ENCODE measurements at places on chromosomes 6 and 20.

GRCh38 chr6:14476793-14477531, 359.4 kb downstream of the CD83 start:
- peak; percentile 96 for DNase-seq

GRCh38 chr6:85360794-85361642, 88.9 kb upstream of the NT5E start:
- no peak for DNase-seq

DNA sequence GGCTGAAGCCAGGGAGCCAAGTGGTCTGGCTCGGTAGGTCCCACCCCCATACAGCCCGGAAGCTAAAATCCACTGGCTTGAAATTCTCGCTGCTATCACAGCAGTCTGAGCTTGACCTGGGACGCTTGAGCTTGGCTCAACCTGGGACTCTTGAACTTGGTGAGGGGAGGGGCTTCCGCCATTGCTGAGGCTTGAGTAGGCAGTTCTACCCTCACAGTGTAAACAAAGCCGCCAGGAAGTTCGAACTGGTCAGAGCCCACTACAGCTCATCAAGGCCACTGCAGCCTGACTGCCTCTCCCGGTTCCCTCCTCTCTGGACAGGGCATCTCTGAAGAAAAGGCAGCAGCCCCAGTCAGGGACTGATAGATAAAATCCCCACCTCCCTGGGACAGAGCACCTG, 1337.7 kb downstream of the HACE1 start:
- DNase-seq, result no peak

GRCh38 chr20:25399037-25399430, 8.4 kb upstream of the ABHD12 start:
- DNase-seq, result peak; percentile 59

DNA sequence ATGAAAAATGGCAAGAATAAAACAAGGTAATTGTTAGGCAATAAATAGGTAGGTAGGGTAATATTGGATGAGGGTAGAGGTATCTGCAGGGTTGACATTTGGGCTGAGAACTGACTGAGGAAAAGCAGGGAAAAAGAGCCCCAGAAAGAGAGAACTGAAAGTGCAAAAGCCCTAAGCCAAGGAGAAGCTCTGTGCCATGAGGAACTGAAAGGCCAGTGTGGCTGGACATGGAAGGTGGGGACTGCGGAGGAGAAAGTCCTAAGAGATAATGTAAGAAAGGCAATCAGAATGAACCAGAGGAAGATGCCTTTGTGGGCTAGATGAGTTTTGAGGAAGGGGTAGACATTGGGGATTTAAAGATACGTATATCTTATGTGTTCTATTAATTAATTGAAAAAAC, 9.9 kb upstream of the HIVEP2 start:
- DNase-seq, result no peak

DNA sequence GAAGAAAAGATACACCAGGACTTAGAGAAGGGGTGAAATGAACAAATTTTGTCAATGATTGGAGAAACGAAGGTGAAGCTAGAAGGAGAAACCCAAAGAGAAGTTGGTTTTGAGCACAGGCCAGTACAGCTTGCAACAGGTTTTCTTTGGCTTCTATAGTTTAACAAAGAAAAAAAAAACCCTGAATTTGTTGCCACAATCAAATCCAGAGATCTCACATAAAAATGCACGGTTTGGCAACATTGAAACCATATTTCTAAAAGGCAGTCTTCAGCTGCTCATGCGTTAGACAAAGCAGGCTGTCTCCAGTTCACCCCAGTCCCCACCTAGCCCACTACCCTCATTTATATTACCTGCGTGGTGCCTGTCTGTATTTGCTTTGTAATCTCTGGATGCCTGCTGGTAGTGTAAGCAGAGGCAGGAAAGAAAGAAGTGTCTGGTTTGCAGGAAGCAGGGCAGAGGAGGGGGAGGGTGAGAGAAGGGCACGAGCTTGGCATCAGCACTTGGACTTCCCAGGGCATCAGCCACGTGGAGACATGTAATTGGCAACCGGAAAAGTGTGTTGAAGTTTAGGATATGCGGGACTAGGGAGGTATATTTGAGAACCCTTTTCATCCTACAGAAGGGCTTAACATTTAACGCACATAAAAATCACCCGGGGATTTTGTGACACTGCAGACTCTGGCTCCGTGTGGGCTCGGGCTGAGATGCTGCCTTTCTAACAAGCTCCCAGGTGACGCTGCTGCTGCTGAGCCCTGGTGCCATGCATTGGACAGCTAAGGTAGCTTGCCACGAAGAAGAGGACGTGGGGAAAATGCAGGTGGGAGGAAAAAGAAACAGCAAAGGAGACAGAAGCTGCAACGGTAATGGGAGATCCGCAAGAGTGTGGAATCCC, 14.4 kb downstream of the PFDN4 start:
- DNase-seq, result peak; percentile 40

DNA sequence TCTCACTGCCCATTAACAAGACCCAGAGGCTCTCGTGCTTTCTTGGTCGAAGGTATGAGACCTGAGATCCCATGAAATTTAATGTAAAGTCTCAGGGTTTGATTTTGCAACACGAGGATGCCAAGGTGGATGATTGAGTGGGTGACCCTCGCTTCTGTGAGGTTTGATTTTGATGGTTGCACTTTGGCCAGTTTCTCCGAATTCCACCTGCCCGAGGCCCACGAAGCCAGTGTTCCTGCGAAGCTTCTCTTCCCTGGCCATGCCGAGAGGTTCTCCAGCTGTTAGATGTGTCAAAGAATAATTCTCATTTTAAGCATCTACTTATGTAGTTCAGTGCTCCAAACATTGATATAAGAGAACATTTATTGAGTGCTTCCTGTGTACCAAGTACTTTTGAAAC, at the start of gene KIF25:
Gene KIF25, plus strand, starts transcription at position 30 of the 400 bp plus-strand sequence. CDS start 31,915 bp downstream, outside the sequence.
- DNase-seq, result no peak

GRCh38 chr6:2749969-2750600, 637 bp downstream of the MYLK4 start:
- DNase-seq, result peak; percentile 87

DNA sequence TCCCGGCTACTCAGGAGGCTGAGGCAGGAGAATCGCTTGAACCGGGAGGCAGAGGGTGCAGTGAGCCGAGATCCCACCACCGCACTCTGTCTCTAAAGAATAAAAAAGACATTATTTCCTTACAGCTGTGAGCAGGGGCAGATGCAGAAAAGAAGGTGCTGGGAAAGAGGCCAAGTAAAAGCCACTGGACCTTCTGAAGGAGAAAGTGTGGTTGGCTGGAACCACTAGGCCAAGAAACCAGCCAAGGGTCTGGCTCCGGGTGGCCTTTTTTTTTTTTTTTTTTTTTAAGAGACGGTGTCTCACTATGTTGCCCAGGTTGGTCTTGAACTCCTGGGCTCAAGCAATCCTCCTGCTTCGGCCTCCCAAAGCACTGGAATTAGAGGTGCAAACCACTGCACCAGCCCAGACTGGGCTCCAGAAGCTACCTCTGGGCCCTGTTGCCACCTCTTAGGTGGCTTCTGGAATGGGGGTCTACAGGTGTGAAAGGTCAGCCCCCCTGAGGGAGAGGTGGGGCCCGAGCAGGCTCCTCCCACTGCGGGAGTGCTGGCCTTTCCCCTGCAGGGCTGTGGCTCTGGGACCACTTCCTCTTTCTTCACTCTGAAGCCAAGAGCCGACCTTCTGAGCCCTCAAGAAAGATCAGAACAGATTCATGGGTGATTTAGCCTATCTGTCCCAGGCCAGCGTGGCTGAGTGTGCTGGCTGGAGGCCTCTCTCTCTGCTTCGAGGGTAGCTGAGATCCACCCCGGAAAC, at the start of gene FGD2:
Gene FGD2, plus strand, starts transcription at position 595 of the 750 bp plus-strand sequence. CDS start 163 bp downstream, outside the sequence.
- DNase-seq, result peak; percentile 85

- DNase-seq, result no peak
These were observed 13.4 kb upstream of the MYO6 start for GRCh38 chr6:75735491-75736186.

DNA sequence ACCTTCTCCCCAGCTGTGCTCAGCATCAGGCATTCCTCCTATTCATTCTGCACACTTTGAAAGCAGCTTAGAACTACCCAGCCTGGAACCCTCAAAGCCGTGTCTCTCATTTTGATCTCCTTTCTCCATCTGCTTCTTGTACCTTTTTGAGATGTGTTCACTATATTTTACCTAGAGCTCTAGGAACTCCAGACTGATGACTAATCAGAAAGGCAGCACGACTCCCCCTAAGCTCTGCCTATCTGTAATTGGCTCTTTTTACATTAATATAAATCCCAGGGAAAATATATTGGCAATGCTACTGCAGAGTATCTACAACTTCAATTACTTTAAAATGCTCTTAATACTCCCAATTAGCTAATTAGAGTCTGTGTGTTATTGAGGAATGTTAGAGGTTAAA, 671.5 kb downstream of the CBLN4 start:
- no peak for DNase-seq

DNA sequence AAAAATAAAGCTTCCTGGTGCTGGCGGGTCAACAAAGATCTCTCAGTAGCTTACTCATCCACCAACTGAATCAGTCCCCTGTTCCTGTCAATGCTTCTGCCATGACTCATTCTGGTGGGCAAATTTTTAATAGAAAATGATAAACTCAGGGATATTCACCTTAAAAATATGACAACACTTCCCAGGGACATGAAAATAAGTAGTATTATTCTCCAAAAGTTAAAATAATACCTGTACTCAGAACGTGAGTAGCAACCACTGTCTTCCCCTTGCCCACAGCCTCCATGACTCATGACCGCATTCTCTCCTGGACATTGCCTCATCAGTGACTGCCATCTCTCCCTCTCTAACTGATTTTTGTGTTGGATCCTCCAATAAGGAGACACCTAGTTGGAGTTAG, 552.3 kb downstream of the KIF16B start:
- DNase-seq, result no peak

GRCh38 chr20:53100476-53100911, 128.3 kb downstream of the TSHZ2 start:
- DNase-seq, result no peak

DNA sequence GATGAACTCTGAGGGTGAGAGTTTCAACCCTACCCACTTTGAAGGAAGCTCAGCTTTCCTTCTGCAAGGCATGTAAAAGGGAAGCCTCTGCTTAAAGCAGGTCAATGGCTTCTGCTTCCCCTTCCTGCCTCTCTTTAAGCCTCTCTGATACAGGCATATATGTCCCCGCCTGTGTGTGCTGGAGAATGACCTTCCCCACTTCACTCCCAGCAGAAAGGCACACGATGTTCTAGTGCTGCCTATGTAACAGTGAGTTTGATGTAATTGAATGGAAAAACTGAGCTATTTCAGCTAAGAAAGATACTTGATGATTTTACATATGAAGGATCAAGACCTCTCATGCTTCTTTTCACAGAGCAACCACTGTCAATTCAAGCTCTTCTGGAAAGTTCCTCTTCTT, 632.2 kb downstream of the HACE1 start:
- DNase-seq, result no peak

GRCh38 chr6:153192943-153193885, 62.1 kb upstream of the RGS17 start:
- DNase-seq, result no peak

GRCh38 chr6:106411056-106411455, 50.5 kb downstream of the CRYBG1 start:
- no peak for DNase-seq

GRCh38 chr6:26260110-26260637, 104.8 kb upstream of the BTN3A2 start:
- no peak for DNase-seq

DNA sequence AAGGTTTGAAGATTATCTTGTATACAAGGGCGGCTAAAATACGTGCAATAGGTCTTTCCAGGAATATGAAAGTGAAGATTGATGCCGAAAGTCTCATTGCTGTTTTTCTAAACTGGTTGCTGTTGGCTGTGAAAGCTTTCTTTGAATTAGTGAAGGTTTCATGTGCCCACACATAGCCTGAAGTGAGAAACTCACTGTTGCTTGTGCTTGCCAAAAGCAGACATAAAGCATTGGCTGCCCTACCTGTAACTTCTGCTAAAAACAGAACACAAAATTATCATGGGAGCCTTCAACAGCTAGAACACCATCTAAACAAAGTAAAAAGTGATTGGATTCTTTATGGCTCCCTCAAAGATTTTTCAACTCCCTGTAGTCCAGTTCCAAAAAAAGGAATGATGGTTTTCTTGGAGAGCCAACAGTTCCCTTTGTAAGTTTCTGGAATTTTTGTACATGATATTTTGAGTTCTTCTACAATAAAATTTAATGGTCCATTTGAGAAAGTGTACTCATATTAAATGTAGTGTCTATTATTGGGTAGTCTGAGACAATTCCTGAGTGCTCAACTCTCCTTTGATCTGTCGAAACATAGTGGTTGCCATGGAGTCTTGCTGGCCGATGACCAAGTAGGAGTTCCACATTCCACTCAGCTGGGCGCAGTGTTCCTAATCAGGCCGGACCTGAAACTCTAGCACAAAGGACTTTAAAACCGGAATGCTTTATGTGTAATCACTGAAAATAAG, 68.5 kb downstream of the PLEKHG1 start:
- DNase-seq, result no peak

GRCh38 chr6:113980937-113981554, 10.1 kb upstream of the HDAC2 start:
- peak; percentile 25 for DNase-seq

DNA sequence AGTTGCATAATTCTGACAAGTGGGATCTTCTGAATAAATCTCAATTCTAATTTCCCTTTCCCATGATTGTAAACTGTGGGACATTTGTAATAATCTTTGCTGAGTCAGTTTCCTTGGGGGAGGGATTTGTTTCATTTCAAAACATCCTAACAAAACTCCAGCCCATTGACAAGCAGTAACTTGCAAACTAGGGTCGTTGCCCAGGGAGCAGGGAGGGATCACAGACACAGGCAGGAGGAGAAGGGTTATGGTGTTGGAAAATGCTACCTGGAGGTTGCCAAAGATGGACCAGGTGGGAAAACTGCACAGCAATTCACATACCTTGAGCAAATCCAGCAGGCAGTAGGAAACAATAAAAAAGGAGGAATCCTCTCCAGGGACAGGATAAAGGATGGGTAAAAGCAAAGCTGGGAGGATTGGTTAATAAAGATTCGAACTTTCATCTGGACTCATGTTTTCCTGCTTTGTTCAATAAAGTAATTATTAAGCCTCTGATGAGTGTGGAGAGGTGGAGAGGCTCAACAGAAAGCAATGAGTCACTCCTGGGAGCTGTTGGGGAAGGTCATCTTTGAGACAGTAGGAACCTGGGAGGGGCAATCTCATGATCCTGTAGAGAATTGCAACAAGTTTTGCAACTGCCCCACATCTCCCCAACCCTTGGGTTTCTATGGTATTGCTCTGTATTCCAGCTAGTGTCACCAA, 87.3 kb upstream of the AKIRIN2 start:
- peak; percentile 14 for DNase-seq

DNA sequence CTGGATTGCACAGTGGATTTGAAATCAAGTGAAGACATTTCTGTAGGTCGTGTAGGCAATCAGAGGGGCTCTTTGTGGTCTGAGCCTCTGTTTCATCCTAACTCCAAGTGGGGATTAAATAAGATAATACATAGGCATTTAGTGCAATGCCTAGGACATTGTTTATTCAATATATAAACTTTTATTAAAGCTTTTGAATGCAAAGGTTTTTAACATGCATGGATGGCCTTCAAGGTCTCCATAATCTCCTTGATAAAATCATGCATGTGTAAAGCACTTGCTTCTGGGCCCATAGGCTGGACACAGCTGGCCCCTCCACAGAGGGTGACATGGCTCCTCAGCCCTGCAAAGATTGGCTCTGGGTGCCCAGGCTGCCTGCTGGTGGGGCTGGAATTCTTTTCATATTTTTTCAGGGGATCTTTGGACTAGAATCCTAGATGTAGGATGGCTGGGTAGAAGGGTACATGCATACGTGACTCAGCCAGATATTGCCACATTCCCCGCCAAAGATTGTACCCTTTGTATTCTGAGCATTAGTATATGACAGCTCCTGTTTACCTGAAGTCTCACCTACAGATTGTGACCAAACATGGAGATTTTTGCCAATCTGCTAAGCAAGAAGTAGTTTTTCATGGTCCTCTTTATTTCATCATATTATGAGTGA, 19.0 kb upstream of the AVP start:
- DNase-seq, result no peak

GRCh38 chr6:67680297-67680932, 954.7 kb upstream of the ADGRB3 start:
- DNase-seq, result no peak

All from common myeloid progenitor, CD34-positive (primary cell).